ENCODE measurements at places on chromosomes 2 and 18.

- no peak for DNase-seq
These were observed 11.3 kb upstream of the AGXT start for GRCh38 chr2:240857039-240858008.

DNA sequence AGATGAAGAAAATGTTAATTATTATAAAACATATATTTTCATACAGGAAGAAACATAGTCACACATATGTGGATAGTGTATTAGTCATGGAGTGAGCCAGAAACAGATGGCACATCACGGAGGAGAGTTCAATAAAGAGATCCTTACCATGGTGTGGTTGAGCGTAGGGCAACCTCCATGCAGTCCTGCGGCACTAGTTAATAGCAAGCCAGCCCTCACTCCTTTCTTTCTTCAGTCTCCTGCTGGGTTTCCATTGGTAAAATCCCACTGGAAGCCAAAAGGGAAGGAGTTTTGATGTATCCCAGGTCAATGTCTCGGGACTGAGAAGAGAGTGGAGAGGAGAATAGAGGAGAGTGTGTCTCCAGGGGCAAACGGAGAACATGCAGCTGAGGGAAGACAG is 328.1 kb downstream of the NR4A2 start:
- DNase-seq: no peak

GRCh38 chr2:20212459-20212870 is 12.5 kb downstream of the SDC1 start:
- DNase-seq: no peak

DNA sequence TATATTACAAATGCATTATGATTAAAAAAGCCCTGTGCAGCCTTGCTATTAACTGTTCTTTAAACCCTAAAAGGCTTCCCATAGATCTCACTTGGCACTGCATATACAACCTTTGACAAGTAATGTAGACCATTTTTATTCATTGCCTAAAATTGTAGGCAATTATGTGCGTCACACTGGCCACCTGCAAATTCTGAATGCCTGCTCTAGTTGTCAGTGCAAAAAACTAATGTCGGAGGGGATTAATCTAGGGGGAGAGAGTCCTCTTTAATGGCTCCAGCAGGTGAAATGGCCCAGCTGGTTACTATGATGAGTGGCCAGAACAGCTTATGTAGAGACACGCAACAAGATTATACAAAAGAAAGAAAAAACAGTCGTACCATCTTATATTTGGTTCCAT is 123.2 kb downstream of the OLA1 start:
- peak; percentile 92 for DNase-seq

GRCh38 chr2:96065381-96065930 is 30.7 kb upstream of the GPAT2 start:
- no peak for DNase-seq

GRCh38 chr2:238241970-238242369 is 2.1 kb upstream of the HES6 start:
- no peak for DNase-seq

DNA sequence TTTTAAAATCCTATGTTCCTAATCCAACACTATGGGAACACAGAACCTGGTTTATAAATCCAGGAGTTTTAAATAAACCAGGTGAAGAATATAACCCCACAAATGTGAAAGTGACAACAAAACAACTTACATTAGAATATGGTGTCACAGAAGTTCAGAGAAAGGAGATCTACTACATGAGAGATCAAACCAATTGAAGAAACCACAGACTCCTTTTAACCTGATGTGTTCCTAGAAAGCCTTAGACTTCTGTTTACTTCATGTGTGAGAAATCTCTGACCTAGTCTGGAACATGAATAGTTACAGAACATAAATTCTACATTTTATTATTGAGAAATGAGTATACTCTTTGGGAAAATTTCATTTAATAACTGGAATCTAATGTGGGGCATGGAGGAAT is 165.3 kb downstream of the FTCDNL1 start:
- no peak for DNase-seq

GRCh38 chr2:4190548-4190947 is 487.2 kb downstream of the DCDC2C start:
- no peak for DNase-seq

GRCh38 chr2:102187496-102188150 is 800 bp downstream of the IL1RL2 start:
- DNase-seq: no peak

- DNase-seq: no peak
These were observed 500.2 kb upstream of the HS6ST1 start for GRCh38 chr2:128818704-128819491.

DNA sequence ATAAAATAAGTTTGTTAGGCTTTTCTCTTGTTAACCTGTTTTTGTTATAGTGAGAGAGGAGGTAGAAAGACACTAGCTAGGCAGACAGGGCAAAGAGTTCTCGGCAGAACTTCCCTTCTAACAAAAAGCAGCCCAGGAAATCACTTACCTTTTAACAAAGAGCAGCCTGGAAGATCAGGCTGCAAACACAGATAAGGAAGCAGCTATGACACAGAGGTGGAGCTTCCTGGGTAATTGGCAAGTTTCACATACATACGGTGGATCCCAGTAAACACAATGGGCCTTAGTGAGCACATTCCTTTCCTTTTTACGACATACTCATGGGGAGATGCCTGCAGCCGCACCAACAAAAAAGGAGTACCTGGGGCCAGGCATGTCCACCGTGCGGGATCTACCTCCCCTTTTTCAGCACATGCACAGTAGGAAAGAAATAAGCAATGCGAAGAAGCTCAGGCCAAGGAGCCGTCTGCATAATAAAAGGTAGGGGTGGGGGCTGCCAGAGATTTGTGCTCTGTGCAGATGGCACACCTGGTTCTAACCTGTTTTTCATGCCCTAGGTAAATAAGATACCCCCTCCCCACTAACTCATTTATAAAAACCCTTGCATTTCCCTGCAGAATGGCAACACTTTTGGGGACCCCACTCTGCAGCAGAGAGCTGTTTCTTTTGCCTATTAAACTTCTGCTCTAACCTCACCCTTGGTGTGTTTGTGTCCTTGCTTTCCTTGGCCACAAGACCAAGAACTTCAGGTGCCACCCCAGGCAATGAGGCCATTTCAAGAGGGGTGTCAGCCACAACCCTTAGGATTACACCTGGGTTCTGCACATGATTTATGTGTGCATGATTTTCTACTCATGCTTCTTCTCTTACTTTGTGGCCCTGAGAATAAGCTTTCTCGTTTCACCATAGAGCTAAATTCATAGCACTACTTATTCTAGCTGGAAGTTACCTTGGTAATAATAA is 26.5 kb downstream of the MDH1 start:
- no peak for DNase-seq

DNA sequence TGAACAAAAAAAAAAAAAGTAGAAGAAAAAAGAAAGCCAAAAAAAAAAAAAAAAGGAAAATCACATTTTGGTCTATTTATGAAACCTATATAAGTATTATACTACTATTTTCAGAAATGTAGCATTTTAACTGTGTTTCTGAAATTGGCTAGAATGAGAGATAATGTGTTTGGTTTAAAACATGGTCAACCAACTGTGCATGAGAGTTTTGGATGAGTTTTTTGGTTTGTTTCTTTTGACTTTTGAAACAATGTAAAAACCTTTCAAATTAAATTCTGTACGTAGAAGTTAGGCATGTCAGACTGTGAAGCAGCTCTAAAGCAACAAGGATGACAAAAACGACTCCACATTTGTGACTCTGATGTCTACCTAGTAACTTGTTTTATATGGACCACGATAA is 34.6 kb downstream of the SPC25 start:
- DNase-seq: no peak

DNA sequence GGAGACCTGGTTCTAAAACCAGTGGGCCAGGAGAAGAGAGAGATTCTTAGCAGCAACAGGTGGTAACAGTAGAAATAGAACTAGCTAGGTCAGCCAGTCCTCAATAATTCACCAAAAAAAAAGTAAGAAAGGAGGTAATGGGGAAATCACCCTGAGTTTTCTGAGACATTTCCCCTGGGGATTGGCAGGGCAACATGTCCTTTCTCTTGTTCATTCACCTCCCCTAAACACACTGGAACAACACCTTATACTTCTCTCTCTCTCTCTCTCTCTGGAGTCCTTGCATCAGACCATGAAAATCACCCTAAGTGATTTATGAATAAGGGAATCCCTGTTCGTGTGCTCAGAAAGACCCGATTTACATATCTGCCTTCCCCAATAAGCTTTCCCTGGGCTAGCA is 64.8 kb downstream of the COX7A2L start:
- no peak for DNase-seq

DNA sequence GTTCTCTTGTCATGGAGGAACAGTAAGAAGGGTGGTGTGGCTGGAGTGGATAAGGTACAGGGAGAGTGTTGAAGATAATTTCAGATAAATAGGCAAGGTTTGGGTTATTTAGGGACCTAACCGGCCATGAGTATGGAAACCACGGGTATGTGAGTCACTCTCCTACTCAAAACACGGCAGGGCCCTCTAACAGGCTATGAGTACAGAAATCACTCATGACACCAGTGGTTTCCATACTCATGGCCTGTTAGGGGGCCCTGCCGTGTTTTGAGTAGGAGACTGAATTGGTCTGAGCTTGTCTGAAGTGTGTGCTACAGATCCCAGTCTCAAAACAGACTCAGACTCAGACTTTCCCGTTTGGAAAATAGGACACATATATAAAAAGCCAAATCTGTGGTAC is 428.4 kb upstream of the HNMT start:
- no peak for DNase-seq

DNA sequence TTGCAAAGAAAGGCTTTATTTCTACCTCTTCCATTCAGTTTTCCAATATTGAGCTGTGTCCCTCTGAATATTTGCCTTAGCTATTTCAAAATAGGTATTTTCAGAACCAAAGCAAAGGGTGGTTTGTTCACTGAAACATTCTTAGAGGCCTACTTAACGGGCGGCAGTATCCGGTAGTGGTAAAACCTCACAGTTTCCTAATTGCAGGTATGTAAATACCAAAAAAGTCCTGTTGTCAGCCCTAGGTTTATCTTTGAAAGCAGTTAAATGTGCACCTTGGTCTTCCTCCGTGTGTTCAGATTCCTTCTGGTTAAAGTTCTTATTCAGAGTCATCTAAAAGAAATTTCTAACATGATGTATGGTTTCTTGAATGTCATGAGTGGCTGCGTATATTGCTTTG is 38.9 kb downstream of the CCNT2 start:
- DNase-seq: no peak

DNA sequence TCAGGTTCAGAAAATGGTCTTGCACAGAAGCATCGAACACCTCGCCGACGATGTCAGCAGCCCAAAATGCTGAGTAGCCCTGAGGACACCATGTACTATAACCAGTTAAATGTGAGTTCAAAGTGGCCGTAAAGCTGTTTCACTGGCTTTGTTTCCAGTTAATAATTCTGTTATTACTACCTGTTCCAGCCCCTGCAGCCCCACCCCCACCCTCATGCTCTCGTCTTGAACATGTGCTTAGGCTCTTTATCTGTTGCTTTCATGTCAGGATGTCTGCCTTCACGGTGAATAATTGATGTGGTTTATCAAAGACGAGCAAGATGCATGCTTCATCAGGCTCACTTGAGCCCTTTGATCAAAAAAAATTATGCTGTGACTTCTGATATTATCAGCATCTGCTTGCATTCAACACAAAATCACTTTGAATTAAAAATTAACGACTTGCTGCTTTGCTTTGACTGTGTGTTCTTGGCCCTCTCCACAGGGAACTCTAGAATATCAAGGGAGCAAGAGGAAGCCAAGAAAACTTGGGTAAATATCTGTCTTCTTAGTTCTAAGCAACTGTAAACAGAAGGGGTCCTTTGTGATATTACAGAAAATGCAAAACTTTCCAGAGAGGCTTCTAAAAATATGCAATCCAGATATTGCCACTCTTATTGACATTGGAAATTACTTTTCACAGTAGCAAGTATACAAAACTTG is 63.4 kb upstream of the SP5 start:
- DNase-seq: no peak

GRCh38 chr2:180966378-180966777 is 14.0 kb upstream of the UBE2E3 start:
- DNase-seq: no peak

DNA sequence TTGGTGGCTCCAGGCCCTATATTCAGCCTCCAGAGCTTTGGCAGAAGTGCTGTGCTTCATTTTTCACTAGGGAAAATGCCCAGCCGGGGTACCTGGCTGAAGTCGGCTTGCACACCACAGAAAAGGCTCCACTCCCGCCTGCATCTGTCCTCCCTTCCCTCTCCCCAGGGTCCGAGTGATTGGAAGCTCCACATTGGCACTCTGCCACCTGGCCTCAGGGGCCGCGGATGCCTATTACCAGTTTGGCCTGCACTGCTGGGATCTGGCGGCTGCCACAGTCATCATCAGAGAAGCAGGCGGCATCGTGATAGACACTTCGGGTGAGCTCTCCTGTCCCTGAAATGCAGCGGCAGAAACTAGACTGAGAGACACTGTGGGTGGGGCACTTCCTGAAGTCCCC is 47.4 kb downstream of the IMPA2 start:
- no peak for DNase-seq

DNA sequence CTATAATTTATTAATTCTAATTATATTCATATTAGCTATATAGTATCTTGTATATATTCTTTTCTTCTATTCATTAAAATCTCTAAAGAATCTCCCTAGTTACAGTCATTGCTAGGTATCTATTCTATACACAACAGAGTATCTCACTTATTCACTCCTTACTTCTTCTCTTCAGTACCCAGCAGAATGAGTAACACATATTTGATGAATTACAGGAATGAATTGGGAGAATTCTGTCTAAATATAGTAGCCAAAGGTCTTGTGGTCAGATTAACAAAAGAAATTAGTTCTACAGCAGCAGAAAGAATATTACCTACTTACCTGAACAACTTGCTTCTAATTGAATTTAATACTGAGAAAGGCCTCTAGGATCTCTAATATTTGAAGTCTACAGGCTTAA is 758.0 kb upstream of the ZEB2 start:
- no peak for DNase-seq

DNA sequence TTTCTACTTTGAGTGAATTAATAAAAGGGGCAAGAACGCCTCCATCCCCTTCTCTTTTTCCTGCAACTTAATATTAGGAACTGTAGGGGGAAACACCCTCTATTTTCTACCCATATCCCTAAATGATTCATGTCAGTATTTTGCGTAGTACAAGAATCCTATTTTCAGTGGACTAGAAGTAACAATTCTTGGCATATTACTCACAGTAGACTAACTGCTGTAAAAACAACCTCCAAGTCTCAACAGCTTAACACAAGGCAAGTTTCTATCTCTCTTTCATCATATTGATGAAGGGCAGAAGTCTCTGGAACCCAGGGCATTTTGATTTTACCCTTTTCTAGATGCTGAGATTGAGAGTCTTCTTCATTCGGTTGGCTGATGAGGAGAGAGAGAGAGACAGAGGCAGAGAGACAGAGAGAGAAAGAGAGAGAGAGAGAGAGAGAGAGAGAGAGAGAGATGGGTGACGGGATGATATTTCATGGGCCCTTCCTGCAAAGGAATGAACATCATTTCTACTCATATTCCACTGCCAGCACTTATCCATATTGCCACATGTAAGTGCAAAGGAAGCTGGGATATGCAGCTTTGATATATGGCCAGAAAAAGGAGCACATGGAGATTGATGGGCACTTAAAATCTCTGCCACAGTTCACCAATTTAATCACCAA is 481.6 kb downstream of the LPIN1 start:
- DNase-seq: no peak

Measured in NCI-H1436 (cell line).